ENCODE measurements at places on chromosomes 12 and 14.

DNA sequence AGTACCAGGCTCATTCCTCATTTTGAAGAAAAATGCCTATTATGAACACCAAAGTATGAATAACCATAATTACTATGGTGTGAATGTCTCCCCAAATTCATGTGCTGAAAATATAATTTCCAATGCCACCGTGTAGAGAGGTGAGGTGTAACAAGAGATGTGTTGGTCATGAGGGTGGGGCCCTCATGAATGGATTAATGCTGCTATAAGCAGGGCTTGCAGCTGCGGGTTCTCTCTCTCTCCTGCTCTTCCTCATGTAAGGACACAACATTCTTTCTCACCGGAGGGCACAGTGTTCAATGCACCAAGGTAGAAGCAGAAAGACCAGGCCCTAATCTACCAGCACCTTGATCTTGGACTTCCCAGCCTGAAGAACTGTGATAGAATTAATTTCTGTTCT, 70.0 kb downstream of the TMTC1 start:
- no peak for DNase-seq

- no peak for DNase-seq
Observed at GRCh38 chr12:13293096-13293495, 96.6 kb downstream of the EMP1 start.

GRCh38 chr14:104116288-104116755, 22.1 kb upstream of the KIF26A start:
- DNase-seq = no peak

DNA sequence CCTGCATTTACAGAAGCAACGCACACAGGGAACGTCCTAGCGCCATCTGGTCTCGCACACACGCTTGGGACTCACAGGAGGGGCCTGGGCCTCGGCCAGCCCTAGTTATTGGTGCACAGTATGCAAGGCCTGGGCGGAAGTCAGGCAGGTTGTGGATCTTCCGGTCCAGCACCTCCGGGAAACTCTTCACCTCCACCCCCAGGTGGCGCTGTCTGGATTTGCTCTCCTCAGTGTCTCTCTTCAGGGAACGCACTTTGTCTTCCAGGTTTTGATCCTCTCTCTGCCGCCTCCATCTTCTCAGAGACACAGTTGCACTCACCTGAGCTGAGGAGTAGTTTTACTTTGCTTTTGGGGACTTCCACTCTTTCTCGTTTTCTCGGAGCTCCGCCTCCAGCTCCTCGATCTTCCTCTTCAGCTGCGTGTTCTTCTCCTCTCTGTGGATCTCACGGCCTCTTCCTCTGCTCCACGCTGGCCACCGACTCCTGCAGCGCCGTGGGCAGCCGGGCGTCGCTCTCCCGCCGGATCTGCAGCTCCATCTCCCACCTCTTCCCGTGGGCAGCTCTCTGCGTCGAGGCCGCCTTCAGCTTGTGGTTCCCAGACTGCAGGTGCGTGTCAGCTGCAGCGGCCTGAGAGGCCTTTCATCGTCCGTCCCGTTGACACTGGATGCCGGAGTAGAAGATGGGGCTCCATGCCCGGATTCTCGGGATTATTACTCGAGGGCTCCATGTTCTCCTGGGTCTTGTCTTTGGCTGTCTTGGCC, 933.8 kb downstream of the TMEM121 start:
- DNase-seq = peak; percentile 62

GRCh38 chr12:121530600-121531355, 50.0 kb downstream of the KDM2B start:
- peak; percentile 45 for DNase-seq

DNA sequence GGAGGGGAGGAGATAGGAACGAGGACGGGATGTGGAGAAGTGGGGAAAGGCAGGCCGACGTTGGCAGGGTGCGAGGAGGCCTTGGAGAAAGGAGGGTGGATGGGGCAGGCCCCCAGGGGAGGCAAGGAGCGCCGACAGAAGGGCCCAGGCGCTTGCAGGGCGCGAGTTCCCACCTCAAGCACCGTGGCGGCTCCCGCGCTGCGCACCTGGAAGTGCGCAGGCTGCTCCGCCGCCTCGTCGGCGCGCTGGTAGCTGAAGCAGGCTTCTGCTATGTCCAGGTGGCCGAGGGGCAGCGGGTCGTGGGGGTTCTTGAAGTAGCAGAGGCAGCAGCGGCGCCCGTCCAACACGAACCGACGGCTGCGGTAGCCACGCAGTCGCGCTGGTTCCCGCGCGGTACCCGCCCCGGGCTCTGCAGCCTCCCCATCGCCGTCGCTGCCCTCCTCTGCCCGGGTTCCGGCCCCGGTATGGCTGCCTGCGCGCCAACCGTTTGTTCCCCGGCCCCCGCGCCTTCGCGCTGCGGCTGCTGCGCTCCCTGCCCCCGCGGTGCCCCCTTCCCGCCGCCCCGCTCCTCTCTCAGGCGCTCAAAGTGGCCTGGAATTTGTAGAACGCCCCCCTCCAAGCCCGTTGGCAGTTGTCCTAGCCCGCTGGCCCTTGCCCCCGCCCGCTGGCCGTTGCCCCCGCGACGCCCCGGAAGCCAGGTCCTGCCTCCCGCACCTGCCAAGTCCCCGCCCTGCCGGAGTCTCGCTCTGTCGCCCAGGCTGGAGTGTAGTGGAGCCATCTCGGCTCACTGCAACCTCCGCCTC, 1.1 kb upstream of the ACTR6 start:
- peak; percentile 52 for DNase-seq

GRCh38 chr12:66397574-66398290, 95.4 kb downstream of the HELB start:
- DNase-seq = no peak

DNA sequence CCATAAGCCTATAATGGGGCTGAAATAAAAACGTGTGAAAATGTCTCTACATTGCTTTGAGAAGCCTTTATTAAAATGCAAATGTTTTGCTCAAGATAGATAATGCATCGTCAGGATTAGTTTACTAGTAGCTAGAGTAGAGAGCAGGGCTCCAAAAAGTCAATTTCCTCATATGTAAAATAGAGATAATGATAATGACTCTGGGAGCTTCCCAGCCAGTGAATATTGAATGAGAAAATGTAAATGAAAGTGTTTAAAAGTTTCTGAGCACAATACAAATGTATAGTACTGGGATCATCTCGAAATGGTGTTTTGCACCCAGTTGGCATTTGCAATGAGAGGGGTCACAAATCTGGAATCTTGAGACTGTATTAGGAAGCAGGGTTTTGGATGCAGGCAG, 135.3 kb downstream of the OTOGL start:
- no peak for DNase-seq

- DNase-seq = no peak
Observed at GRCh38 chr14:80491131-80491530, 279.8 kb upstream of the DIO2 start.
